Panc1 (cell line): ENCODE measurements at places on chromosomes 5 and 9. TPM values are rescaled to one million over a fixed set of nuclear protein-coding genes. Genes with fewer than 3 reads are reported as not detected.

HTR1A gene
- total RNA-seq, result not detected

DNA sequence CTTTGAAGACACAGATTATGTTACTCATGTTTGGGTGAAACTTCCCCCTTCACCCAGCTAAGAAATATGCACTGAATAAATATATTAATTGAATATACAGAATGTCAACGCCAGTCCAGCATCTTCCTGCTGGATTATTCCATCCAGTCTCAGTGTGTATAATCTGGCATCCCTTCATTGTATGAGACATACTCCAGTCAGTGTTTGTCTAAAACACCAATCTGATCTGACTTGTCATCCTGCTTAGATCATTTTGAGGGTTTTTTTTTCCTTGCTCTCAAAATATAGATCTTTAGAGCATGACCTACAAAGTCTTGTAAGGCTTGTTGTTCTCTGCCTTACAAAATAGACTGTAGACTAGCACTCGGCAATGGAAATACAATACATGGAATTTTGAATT is 195.1 kb downstream of the SMARCA2 start:
- H3K4me1 ChIP-seq, result no peaks in the 10 kb centered on the region
- no peak overlapping the region for H3K4me3 ChIP-seq
- no peaks in the 10 kb centered on the region for H3K27me3 ChIP-seq
- no peaks in the 10 kb centered on the region for H3K36me3 ChIP-seq
- no peak for DNase-seq

GRCh38 chr9:90926936-90927335 is 125.3 kb downstream of the SYK start:
- H3K27ac ChIP-seq, result no peak overlapping the region
- H3K4me1 ChIP-seq, result no peaks in the 10 kb centered on the region
- DNase-seq, result no peak
- no peak overlapping the region for H3K4me3 ChIP-seq
- H3K27me3 ChIP-seq, result no peaks in the 10 kb centered on the region

NOXA1 gene
- total RNA-seq, result 3.7 TPM

DNA sequence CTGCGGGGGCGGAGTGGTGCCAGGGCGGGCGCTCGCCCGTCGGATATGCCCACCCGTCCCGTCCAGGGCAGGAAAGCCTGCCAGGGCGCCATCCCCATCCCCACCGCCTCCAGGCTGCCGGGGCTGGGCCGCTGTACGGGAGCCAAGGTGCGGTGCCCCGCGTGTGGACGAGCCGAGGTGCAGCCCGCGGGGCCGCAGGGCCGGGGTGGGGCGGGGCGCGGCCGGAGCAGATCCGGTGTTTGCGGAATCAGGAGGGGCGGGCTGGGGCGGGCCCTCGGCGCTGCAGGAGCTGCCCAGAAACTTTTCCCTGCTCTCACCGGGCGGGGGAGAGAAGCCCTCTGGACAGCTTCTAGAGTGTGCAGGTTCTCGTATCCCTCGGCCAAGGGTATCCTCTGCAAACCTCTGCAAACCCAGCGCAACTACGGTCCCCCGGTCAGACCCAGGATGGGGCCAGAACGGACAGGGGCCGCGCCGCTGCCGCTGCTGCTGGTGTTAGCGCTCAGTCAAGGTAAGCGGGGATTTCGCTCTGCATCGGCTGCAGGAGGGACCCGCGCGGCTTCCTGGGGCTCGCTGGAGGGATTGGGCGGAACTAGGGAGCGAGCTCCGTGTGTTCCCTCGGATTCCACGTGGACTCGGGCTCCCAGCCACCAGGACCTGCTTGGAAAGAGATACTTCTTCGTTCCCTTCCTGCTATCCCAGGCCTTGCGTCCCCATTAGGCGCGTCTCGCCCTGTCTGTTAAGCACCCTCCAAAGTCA is at the start of gene ITGA2:
Gene ITGA2, plus strand, starts transcription at position 328 of the 756 bp plus-strand sequence. Its CDS starts 117 bp downstream, at position 445.
- H3K27me3 ChIP-seq, result no peaks in the 10 kb centered on the region
- peaks cover 38% of the 10 kb centered on the region for H3K4me1 ChIP-seq
- H3K27ac ChIP-seq, result peak within 1 kb of the TSS; percentile 92
- H3K36me3 ChIP-seq, result peaks cover 4% of the 10 kb centered on the region; the same call in 1 of the 2 replicates
- H3K4me3 ChIP-seq, result peak within 1 kb of the TSS; percentile 80

DNA sequence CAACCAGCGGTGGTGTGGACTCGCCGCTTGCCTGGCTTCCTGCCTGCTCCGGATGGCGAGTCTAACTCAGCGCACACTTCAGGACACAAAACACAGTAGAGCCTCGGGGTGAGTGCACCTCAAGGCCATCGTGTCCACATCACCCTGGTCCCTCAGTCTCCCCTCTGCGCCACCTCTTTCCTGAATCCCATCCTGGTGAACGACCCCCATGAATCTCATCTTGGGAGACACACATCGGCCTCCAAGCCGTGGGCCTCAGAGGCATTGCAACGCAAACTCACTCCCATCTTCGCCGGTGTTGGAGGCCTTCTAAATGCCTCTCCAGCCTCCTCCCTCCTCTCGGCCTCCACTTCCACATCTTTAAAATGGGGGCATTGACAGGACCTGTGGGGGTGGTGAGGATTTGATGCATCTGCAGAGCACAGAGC is 124.3 kb downstream of the COL23A1 start:
- no peaks in the 10 kb centered on the region for H3K36me3 ChIP-seq
- no peaks in the 10 kb centered on the region for H3K4me1 ChIP-seq
- no peak for DNase-seq
- H3K27ac ChIP-seq, result no peak overlapping the region

- H3K4me1 ChIP-seq, result no peaks in the 10 kb centered on the region
- no peak overlapping the region for H3K27ac ChIP-seq
- H3K27me3 ChIP-seq, result peaks cover 5% of the 10 kb centered on the region
- no peak for DNase-seq
- no peak overlapping the region for H3K4me3 ChIP-seq
Observed at GRCh38 chr9:84266087-84266561, 74.4 kb downstream of the SLC28A3 start.

MZB1 gene
- 0.49 TPM for total RNA-seq

GRCh38 chr5:34735491-34736426 is 79.6 kb downstream of the RAI14 start:
- no peak for DNase-seq
- no peaks in the 10 kb centered on the region; the same call in 1 of the 2 replicates for H3K27me3 ChIP-seq
- H3K4me1 ChIP-seq, result no peaks in the 10 kb centered on the region; the same call in 1 of the 2 replicates
